ENCODE measurements at places on chromosomes 2 and 18. TPM values are rescaled to one million over a fixed set of nuclear protein-coding genes. Genes with fewer than 3 reads are reported as not detected.

RESP18 gene
- not detected for total RNA-seq

KCNJ3 gene
- not detected for total RNA-seq

RBM44 gene
- total RNA-seq, result 3.2 TPM

AQP4 gene
- total RNA-seq, result not detected

GRCh38 chr2:215917953-215918620 is 95.3 kb downstream of the MREG start:
- H3K4me1 ChIP-seq, result peaks cover 20% of the 10 kb centered on the region
- no peak for DNase-seq
- H3K36me3 ChIP-seq, result no peaks in the 10 kb centered on the region
- H3K27me3 ChIP-seq, result no peaks in the 10 kb centered on the region
- H3K27ac ChIP-seq, result no peak overlapping the region

GRCh38 chr2:108895188-108895587 is 93.8 kb downstream of the EDAR start:
- no peak overlapping the region for H3K4me3 ChIP-seq
- no peak overlapping the region for H3K27ac ChIP-seq
- no peak for DNase-seq

DNA sequence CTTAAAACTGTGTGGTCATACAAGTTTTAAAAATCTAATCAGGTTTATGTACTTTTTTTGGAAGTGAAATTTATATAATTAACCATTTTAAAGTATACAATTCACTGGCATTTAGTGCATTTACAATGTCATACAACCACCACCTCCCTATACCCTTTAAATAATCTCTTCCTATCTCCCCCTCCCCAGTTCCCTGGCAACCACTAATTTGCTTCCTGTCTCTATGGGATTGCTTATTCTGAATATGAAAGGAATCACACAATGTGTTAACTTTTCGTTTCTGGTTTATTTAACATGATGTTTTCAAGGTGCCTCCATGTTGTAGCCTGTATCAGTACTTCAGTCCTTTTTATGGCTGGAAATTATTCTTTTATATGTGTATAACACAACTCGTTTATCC is 19.4 kb downstream of the CHMP3 start:
- H3K36me3 ChIP-seq, result peaks cover 15% of the 10 kb centered on the region
- H3K4me1 ChIP-seq, result peaks cover 8% of the 10 kb centered on the region
- no peaks in the 10 kb centered on the region for H3K27me3 ChIP-seq
- H3K27ac ChIP-seq, result no peak overlapping the region
- no peak for DNase-seq

- H3K4me3 ChIP-seq, result no peak overlapping the region
- no peaks in the 10 kb centered on the region for H3K27me3 ChIP-seq
- no peak for DNase-seq
Observed at GRCh38 chr2:54050445-54050844, 65.0 kb upstream of the ACYP2 start.

GRCh38 chr18:61817086-61817485 is 75.7 kb downstream of the RNF152 start:
- no peak overlapping the region for H3K4me3 ChIP-seq
- no peaks in the 10 kb centered on the region for H3K36me3 ChIP-seq
- DNase-seq, result no peak
- H3K27ac ChIP-seq, result no peak overlapping the region
- no peaks in the 10 kb centered on the region for H3K4me1 ChIP-seq

GRCh38 chr2:195051401-195051800 is 605.6 kb upstream of the SLC39A10 start:
- H3K36me3 ChIP-seq, result no peaks in the 10 kb centered on the region
- no peaks in the 10 kb centered on the region for H3K4me1 ChIP-seq
- no peaks in the 10 kb centered on the region for H3K27me3 ChIP-seq

GRCh38 chr2:101684313-101684712 is 13.2 kb upstream of the MAP4K4 start:
- no peak for DNase-seq
- H3K27ac ChIP-seq, result no peak overlapping the region
- H3K4me1 ChIP-seq, result no peaks in the 10 kb centered on the region
- no peak overlapping the region for H3K4me3 ChIP-seq
- no peaks in the 10 kb centered on the region for H3K27me3 ChIP-seq
- no peaks in the 10 kb centered on the region for H3K36me3 ChIP-seq

GRCh38 chr2:130917006-130917688 is 80.4 kb downstream of the ARHGEF4 start:
- H3K36me3 ChIP-seq, result no peaks in the 10 kb centered on the region
- no peak overlapping the region for H3K4me3 ChIP-seq
- H3K27ac ChIP-seq, result no peak overlapping the region

- peaks cover 25% of the 10 kb centered on the region for H3K27me3 ChIP-seq
- peaks cover 5% of the 10 kb centered on the region for H3K4me1 ChIP-seq
- no peak overlapping the region for H3K27ac ChIP-seq
- no peaks in the 10 kb centered on the region for H3K36me3 ChIP-seq
Observed at GRCh38 chr18:48445540-48445939, 36.4 kb upstream of the ZBTB7C start.

- H3K27me3 ChIP-seq, result no peaks in the 10 kb centered on the region
- no peak overlapping the region for H3K4me3 ChIP-seq
- H3K36me3 ChIP-seq, result no peaks in the 10 kb centered on the region
Observed at GRCh38 chr2:220276741-220277444, 649.5 kb downstream of the SLC4A3 start.

DNA sequence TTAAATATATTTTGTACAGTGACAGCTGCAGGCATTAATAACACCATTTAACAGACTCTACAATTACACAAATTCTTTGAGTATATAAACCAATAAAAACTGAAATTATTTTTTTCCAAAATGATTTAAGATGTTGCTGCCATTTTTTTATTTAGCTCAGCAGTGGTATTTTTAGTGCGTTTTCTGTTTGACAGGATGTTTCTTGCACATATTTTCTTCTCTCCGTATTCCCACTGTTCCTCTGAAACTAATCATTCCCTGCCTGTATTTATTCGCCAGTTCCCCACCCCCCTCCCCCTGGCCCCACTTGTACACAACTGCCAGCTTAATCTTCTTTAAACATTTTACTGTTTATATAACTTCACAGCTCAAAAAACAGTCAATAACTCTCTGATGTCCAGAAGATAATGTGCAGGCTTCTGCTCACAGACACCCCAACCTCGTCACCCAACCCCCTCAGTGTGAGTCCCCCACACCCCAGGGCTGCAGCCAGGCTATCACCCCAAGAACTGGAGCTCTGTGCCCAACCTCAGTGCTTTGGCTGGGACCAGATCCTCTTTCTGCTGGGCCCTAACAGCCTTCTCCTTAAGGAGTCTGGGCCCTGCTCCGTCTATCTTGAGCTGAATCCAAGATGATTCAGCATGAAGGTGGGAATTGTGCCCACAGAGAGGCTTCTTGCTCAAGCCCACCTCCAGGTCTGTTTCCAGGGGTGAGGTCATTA is 41.6 kb upstream of the MAP4K4 start:
- no peak overlapping the region for H3K27ac ChIP-seq
- H3K36me3 ChIP-seq, result peaks cover 5% of the 10 kb centered on the region
- H3K4me3 ChIP-seq, result no peak overlapping the region
- H3K27me3 ChIP-seq, result no peaks in the 10 kb centered on the region
- peaks cover 10% of the 10 kb centered on the region for H3K4me1 ChIP-seq
- DNase-seq, result no peak

DNA sequence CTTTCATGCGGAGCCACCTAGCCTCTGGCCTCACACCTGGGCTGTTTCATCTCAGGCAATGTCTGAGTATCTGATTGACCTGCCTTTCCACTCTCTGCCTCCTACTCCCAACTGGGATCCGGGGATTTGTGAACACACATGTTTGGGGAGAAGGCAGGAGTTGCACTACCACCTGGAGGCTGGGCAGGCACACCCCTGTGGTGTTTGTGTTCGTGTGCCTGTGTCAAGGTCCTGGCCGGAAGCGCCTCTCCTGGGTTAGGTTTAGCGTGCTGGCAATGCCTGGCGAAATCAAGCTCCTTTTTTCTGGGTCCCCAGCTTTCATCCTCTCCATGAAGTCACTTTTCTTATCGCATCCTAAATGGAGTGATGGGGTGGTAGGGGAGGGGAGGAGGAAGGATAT is 63.9 kb downstream of the GATA6 start:
- no peak overlapping the region for H3K27ac ChIP-seq
- H3K36me3 ChIP-seq, result peaks cover 4% of the 10 kb centered on the region
- no peak overlapping the region for H3K4me3 ChIP-seq
- DNase-seq, result no peak
- H3K27me3 ChIP-seq, result peaks cover 26% of the 10 kb centered on the region

DNA sequence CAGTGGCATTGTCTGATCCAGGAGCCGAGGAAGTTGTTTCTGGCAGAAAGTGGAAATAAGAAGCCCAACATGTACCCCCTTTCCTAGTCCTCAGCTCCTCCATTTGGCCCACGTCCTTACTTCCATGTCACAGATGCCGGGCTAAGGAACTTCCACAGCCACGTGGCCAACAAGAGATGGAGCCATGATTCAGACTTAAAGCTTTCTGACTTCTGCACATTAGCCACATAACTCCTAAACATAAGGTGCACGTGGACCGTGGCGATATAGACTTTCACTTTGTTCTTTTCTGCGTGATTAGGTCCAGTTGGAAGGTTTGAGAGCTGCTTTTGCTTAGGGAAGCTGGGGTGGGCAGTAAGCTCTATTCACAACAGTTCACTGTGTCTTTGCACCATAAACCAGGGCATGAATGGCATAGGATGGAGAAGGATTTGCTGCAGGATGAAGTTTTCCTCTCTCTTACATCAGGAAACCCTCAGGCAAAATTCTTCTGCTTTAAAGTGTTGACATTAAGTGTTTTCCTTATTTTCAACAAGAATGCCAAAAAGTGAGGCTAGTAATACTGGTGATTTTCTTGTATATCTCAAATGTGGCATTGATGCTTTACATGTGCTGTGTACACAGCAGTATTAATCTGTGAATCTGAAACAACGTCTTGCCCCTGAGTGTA is 61.2 kb upstream of the RBM44 start:
- H3K36me3 ChIP-seq, result peaks cover 4% of the 10 kb centered on the region
- no peak for DNase-seq
- H3K4me3 ChIP-seq, result no peak overlapping the region
- no peaks in the 10 kb centered on the region for H3K27me3 ChIP-seq
- peaks cover 41% of the 10 kb centered on the region for H3K4me1 ChIP-seq
- H3K27ac ChIP-seq, result peak overlapping the region; percentile 49

DNA sequence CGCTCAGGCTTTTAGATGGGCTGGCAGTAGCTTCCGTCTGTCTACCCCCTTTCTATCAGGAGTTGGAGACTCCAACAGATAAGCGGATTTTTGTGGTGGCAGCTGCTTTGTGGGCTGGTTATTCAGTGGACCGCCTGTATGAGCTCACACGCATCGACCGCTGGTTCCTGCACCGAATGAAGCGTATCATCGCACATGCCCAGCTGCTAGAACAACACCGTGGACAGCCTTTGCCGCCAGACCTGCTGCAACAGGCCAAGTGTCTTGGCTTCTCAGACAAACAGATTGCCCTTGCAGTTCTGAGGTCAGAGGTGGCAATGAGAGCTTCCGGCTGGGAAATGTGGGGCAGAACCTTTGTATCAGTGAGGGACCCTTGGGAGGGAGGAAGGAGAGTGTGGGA is 14.8 kb downstream of the CAD start:
- no peak for DNase-seq
- H3K27me3 ChIP-seq, result no peaks in the 10 kb centered on the region
- H3K4me3 ChIP-seq, result no peak overlapping the region
- peaks cover 29% of the 10 kb centered on the region for H3K36me3 ChIP-seq
